ENCODE measurements at places on chromosomes 12 and 14. TPM values are rescaled to one million over a fixed set of nuclear protein-coding genes. Genes with fewer than 3 reads are reported as not detected.

The REP15 gene
- not detected for total RNA-seq

The KRT6C gene
- total RNA-seq = not detected

The PAPLN gene
- total RNA-seq = 9.3 TPM

GRCh38 chr12:63070709-63071108, 80.3 kb downstream of the AVPR1A start:
- no peak for DNase-seq

Data from WTC11 (cell line).